ENCODE measurements at places on chromosomes 6 and 20.
A peak's percentile ranks its signal among the peaks of the same experiment; 100 is the strongest.

DNA sequence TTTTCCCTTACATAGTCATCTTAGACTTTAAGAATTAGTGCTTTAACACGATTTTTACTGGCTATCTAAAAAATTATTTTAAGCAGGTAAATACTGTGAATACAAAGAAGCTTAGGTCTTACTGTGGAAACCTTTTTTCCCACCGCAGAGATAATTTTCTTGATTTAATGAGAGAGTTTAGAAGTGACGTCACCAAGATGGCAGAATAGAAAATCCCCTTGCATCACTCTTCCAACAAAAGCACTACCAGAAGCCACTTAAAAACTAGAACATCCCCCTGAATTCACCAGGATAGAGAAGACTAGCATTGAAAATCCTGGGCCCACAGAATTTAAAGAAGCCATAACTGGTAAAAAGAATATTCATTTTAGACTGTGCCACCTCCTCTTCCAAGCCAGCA, 375.4 kb upstream of the PTCHD4 start:
- no peak for DNase-seq

GRCh38 chr20:38434301-38434741, 807 bp downstream of the SNHG17 start:
- DNase-seq: no peak

GRCh38 chr6:42448927-42449659, 2.6 kb downstream of the TRERF1 start:
- DNase-seq: no peak

- no peak for DNase-seq
Observed at GRCh38 chr6:127959869-127960268, 59.0 kb upstream of the THEMIS start.

GRCh38 chr20:64047968-64048401, 1.5 kb downstream of the SOX18 start:
- no peak for DNase-seq

- DNase-seq: no peak
Observed at GRCh38 chr6:34018961-34019606, 126.8 kb downstream of the GRM4 start.

GRCh38 chr6:9499709-9500108, 915.2 kb downstream of the TFAP2A start:
- no peak for DNase-seq

DNA sequence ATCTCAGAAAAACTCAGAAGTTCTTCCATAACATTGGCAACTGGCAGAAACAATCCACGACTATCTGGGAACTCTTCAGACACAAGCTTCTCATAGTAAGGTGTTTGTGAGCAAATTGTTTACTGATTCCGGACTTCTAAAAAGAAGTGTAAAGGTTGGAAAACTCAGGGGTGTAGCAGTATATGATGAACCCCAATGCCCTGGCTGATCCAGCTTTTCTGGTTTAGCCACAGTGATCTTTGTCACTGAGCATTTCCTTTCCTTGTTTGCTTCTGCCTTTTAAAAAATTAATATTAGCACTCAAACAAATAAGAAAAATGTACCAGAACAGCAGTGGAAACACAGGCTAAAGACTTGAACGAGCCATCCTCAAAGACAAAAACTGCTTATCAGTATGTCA, 4.9 kb downstream of the RGS17 start:
- no peak for DNase-seq

GRCh38 chr20:2006452-2007361, 12.8 kb upstream of the PDYN start:
- peak; percentile 8 for DNase-seq

GRCh38 chr6:170231293-170232185, 59.3 kb downstream of the DLL1 start:
- DNase-seq: no peak

GRCh38 chr6:168345266-168345665, 25.7 kb upstream of the DACT2 start:
- DNase-seq: no peak

DNA sequence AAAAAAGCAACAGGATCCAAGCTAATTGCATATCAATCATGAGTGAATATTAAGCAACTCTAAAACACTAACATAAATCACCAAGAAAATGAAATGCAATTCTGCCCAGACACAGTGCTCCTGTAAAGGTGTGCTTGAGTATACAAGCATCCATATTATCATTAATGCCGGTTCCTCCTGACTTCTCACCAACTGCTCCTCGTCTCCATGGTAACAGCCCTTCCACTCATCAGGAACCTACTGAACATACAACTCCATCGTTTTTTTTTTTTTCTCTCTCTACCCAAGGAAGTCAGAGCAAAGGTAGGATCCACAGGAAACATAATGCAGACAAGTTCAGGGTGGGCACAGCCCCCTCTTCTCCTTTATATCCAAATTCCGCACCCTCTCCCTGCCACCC, 12.4 kb downstream of the GABBR1 start:
- DNase-seq: no peak

GRCh38 chr20:53581444-53582250, 12.0 kb downstream of the ZNF217 start:
- DNase-seq: no peak

DNA sequence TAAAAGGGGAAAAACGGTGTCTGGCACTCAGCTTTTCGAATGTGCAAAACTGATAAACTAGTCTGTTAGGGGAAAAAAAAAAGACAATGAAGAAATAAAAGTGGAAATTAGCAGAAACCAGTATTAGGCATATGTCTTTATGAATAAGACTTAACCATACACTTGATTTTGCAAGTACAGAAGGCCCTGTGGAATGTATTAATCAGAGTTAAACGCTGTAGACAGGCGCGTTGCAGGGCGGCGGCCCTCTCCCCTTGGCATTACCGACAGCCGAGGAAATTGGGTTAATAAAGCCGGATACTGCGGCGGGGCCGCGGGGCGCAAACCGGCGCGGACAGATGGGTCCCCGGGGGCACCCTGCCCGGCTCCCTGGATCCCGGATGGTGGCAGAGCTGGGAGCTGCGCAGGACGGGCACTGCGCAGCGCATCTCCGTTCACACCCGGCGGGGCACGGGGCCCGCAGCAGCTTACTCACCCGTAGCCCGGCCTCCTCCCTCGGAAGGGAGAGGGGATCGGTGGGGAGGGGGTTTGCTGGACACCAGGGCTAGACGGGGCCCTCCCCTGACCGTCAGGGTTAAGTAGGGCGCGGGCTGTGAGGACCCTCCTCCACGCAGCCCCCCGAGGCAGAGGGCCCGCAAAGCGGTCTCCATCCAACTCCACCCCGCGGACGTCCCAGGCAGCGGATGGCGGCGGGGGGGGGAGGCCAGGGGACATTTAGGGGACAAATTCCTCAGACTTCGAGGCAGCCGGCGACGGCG, 2.0 kb downstream of the BHLHE23 start:
- DNase-seq: no peak

GRCh38 chr6:72348926-72349325, 272.9 kb upstream of the KCNQ5 start:
- no peak for DNase-seq

DNA sequence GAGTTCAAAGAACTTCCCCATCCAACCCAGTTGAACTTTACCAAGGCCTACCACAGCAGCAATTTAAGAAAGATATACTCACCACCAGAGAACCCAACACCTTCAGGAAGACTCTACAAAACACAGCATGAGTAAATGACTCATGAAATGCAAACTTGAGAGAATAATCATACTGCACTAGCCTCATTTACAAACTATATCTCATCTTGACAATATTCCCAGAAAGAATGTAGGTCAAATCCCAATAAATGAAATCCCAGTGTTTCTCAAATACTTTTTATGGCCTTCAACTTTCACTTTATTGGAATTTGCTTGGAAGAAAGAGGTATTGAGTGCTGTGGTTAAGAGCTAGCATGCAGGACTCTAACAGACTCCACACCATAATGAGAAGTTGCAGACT, 60.0 kb downstream of the FYN start:
- no peak for DNase-seq

GRCh38 chr6:165770397-165771082, 107.5 kb upstream of the PDE10A start:
- no peak for DNase-seq

DNA sequence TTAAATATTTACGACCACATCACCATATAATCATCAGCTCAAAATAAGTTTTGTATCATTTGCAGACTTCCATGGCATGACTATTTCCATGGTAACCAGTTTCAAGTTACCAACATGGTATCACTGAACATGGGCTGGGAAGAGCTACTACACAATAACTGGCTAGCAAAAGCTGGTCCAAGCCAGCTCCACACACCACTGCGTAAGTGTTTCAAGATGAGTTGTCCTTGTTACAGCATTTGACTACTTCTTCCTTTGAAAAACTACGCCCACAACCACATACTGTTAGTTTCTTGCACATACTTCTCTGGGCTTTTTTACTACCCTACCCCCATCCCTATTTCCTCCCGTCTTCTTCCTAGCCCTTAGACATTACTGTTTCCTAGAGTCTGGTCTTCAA, 8.5 kb downstream of the CD164 start:
- DNase-seq: peak; percentile 62

- DNase-seq: no peak
Observed at GRCh38 chr6:106771822-106772221, 142.4 kb downstream of the QRSL1 start.

DNA sequence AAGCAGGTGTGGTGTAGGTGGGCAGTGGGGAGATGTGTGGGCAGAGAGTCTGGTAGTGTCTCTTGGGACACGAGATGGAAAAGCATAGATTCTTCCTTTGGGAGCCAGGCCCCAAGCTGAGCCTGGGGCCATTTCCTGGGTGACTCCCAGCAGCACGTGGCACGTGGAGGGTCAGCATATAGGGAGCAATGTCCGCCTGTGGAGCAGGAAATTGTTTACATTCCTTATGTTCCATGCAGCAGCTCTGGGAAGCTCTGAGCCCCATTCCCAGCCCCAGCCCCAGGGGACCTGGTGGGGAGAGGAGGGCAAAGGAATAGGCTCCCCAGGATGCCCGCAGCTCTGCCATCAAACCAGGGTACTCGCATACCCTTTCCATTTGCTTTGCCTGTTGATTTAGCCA, 57.6 kb downstream of the DAAM2 start:
- DNase-seq: no peak

GRCh38 chr6:36160147-36160760, 29.9 kb downstream of the MAPK13 start:
- DNase-seq: no peak

DNA sequence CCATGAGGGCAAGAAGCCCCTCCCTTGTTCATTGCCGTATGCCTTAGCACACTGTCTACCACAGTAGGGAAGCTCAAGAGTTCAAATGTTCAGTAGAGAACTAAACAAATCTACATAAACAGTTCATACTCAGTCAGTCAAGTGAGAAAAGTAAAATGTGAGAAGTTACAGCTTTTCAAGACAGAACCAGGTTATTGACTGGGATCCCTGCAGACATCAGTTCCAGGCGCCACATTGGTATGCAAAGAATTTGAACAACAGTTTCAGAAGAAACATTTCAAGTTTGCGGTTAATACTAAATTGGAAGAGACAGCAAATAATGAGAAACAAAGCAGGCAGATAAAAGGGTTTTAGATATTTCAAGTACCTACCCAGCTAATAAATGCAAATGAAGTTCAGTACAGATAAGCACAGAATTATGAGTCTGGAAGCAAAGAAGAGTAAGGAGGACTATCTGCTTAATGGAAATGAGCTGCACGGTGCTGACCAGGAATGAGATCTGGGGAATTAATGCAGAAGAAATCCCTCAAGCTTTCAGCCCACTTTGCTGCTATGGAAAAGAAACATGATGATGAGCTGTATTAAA, 246.2 kb downstream of the HACE1 start:
- no peak for DNase-seq

DNA sequence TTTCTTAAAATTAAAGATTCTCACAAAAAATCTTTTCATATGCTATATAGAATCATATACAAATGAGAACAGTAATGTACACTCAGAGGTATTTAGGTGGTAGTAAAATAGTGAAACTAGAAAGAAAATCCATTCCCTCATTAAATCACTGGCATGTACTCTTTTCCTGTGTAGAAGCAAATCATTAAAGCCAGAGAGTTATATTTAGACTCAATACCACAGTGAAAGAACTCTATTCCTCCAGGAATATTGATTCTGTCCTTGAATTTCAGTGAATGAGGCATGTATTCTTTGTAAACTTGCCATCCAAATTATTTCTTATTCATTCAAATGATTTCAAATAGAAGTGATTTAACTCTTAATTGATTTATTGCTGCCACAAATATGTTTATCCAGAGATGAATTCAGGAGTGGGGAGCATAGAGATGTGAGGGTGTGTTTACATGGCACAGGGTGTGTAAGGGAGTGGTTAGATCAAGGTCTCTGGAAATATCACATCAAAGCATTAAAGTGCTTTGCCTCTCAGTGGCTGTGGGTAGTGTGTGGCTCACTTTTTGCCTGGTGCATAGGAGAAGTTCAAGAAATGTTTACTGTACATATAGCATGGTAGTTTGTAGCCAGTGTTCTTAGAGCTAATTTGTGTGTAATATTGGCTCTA, 141.2 kb downstream of the FAM83B start:
- DNase-seq: no peak

DNA sequence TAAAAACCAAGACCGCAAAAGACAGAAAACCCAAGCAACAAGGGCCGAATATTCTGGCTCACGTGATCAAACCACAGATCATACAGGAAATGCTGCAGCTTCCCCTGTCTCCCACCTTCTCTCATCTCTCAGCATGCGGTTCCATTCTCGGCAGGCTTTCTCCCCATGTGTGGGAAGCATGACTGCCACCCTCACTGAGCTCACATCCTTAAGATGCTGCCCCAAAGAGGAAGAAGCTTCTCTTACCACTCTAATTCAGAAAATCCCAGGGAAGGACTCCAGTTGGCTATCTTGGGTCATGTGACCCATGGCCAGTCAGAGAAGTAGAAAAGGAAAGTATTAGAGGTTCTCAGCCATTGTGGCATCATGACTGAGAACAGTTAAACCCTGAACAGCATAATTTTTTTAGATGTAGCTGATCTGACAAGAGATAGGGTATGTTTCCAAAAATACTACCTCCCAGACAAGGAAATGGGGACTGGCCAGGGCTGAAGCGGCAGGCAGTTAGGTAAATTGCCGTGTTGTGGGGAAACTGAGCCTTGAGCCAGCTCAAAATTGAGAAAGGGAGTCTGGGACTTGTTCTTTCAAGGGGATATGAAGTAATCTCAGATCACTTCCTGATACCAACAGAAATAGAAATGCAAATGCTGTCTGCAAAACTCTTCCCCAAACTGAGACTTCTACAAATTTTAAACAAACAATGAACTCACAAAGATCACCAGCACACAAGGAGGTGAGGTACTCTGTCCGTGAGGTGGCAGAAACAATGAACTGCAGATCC, 37.1 kb upstream of the GRM4 start:
- DNase-seq: peak; percentile 64

Measured in stimulated activated CD4-positive, alpha-beta T cell treated with anti-CD3 and anti-CD28 coated beads, TNF-alpha, amount 100 ng/mL, for 48 hours (primary cell).